A172 (cell line): ENCODE measurements at places on chromosomes 2 and 18.

- DNase-seq: no peak
Observed at GRCh38 chr2:184452907-184453306, 145.4 kb upstream of the ZNF804A start.

DNA sequence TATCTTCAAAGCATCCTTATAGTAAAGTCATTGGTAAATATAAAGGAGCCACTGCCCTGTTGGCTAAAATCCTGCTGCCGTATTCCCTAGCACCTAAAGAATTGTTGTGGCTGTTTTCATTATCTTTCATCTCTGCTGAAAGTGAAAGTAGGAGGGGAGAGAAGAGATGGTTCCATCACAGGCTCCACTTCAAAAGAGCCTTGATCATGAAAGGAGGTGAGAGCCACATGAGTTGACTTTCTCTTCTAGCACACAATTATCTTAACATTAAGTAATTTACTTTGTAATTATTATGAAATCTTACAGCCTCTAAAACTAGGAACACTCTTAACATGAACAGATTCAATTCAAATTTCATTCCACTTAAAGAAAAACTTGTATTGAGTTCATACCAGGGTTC, 1050.9 kb upstream of the LRRTM1 start:
- peak; percentile 2 for DNase-seq

GRCh38 chr2:99481941-99482340, 7.9 kb downstream of the REV1 start:
- DNase-seq: no peak

DNA sequence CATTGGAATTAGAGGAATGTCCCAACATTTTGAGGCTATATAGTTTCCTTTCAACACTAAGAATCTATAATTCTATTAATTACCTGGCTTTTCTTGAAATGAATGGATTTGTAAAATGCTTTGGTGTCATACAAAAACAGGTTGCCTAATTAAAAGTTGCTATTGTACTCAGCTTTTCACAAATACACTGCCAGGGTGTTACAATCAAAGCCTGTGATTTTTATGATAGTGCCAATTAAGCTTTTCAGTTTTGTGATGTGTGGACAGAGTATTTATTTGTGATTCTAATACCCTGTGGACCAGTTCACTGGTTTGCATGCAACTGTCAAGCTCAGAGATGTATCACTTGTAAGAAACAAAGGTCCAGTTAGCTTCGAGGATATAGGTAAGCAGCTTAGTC, 71.8 kb downstream of the NAB1 start:
- DNase-seq: no peak

DNA sequence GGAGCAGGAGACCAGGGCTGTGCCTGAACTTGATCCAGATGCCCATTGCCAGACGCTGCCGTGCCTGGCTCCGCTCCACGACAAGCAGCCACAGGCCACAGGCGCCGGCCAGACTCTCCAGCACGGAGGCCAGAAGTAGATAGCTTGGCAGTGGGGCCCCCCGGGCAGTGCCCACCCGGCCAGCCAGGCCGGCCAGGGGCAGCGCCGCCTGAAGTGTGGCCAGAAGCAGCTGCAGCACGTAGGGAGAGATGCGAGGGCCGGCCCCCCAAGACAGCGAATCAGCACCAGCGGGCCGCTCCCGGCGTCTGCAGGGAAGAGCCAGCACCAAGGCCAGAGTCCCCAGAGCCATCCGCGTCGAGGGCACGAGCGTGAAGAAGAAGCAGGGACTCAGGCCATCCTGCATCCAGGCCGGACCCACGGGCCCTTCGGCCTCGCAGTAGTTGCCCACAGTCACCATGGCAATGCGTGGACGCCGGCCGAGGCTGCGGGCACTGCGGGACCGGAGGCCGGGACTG, 484 bp downstream of the ABCB6 start:
- DNase-seq: peak; percentile 64

DNA sequence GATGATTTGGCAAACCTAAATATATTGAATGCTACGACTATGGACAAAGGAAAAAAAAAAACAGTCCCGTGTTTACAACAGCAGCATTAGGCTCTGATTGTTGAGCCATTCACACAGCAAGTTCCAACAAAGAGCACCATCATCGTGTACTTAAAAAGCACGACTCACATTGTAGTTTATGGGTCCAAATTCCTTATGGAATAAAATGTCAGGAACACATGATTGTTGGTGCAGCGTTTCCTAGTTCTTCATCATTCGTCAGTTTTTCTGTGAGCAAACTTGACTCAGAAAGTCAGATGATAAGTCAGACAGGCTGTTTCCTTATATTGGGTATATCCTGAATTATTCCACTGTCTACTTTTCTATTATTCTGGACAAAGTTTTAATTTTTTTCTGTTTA, 10.0 kb upstream of the KIDINS220 start:
- peak; percentile 36 for DNase-seq

DNA sequence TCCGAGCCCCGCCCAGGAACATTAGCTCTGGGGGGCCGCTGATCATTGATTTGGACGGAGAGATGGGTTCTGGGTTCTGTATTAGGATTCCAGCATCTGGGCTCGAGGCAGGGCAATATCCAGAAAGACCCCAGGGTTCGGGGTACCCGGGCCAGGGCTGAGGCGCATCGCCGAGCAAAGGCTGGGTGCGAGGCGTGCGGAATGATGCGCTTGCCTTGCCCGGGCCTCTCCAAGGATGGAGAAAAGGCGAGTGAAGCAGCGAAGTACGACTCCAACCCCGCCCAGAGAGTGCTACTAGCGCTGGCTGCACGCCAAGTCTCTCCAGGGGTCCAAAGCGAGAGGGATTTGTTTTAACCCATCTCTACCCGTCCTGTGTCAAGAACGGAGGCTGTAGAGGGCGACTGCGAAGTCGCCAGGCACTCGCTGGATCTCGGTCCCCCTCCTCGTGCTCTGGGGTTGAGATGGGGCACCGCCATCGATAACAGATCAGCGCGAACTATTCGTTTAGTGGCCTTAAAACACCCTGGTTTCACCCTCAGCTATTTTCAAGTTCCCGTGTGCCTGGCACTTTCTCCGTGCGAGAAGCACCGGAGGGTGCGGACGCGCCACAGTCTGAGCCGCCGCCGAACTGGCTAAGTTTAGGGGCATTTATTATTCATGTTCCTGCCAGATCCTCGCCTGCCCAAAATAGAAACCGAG, 1.9 kb downstream of the ADCYAP1 start:
- DNase-seq: no peak

DNA sequence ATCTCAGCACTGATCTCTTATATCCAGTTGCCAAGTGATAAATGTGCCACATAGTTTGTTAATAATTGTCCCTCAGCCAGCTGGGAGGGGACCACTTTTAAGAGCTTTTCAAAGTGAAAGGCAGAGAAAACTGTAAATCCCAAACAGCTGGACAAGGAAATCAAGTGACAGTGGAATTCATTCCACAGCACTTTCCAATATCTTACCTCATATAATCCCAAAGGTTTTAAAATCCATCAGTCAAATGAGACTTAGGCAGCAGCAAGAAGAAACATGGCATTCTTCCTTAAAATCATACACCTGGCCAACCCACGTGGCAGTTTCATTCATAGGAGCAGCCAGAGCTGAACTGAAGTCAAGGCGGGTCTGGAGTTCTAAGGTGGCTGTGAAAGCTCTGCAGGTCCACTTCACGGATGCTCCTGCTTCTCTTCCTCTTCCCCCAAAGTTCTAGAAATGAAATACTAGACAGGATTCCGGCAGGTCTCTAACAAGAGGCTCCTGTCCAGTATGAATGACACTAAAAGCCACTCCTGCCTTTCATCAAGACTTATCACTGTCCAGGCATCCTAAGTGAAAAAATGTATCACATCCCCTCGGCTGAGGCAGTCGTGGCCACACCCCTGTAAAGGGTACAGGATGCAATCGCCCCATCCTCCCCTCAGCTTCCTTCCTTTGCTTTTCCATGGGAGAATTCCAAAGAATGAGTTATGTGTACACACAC, 190.4 kb upstream of the STK17B start:
- no peak for DNase-seq

GRCh38 chr2:24088821-24089359, 4.3 kb upstream of the TP53I3 start:
- no peak for DNase-seq

DNA sequence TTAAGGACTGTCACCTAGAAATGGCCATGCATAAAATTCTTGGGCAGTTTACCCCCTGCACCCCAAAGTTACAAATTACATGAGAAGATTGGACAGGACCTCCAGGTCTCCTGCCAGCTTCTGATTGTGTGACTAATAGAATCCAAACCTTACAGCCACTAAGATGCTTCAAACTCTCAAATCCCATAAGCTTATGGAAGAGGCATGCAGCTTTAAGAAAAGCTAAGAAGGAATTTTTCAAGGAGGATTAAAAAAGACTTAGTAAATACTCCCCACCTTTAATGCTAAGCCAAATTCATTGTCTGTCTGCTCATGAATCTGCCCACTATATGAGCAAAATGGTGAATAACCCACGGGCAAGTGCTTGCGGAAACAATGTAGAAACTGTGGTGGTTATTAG, 86.3 kb downstream of the MAIP1 start:
- DNase-seq: no peak

DNA sequence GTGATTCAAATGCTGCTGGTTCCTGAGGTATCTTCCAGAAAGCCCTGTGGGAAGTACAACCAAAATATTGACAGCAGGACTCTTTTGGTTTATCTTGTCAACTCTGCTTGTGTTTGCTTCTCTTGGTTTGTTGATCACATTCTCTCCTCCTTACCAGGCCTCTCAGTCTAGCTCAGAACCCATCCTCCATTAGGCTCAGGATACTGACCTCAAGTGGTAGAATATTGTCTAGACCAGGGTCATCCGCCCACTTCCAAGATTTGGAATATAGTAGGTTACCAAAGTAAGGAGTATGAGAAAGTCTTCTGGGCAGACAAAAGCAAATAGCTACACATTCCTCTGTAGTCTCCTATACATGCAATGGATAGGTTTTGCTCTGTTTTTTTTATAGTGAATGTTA, 56.6 kb downstream of the XIRP2 start:
- no peak for DNase-seq

- DNase-seq: no peak
Observed at GRCh38 chr18:43514747-43515146, 237.5 kb upstream of the SYT4 start.

- no peak for DNase-seq
Observed at GRCh38 chr2:124566518-124566970, 541.5 kb downstream of the CNTNAP5 start.

GRCh38 chr2:141423124-141423523, 707.7 kb downstream of the LRP1B start:
- no peak for DNase-seq

GRCh38 chr2:232523682-232524597, 2.0 kb upstream of the CHRND start:
- no peak for DNase-seq

DNA sequence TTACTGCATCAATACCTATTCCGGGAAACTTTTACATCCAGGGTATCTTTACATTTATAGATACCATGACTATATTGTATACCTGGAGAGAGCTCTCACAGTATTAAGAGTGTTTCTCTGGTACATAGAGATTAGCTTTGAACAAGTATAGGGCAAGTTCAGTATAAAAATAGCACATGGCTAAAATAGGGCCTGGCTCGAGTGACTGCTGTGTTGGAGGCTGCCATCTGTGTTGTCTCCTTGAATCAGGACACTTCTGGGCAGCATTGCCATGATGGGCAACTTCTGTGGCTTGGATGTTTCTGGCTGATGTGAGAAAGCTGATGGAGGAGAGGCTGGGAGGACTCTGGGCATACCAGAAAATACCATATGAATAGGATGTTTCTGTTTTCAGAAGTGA, 18.7 kb downstream of the ARHGAP28 start:
- no peak for DNase-seq

DNA sequence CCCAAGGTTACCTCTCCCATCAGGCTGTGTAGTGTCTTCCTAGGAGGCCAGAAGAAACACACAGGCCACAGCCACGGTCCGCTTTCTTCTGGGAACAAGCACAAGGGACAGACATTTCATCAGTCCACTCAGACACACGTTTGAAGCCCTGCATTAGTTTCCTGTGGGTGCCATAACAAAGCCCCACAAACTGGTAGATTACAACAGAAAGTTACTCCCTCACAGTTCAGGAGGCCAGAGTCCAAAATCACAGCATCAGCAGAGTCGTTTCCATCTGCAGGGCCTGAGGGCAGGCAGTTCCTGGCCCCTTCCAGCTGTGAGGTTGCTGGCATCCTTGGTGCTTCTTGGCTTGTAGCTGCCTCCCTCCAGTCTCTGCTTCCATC, 8.8 kb upstream of the PRLH start:
- no peak for DNase-seq

DNA sequence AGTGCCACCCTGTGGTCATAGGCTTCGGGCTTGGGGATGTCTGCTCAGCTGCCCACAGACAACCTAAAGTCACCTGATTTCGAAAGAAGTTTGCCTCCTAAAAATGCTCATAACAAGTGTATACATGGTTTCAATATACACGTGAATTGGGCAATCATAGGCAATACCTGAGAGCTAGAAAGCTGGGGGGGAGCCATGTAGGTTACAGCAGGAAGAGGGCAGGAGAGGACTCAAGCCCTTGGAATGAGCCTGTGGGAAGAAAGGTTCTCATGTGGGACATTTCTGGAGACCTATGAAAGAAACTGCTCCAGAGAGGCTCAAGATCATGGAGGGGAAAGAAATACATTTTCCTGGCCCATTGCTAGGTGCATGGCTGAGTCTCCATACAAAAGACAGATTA, 109.7 kb downstream of the ACOXL start:
- no peak for DNase-seq

DNA sequence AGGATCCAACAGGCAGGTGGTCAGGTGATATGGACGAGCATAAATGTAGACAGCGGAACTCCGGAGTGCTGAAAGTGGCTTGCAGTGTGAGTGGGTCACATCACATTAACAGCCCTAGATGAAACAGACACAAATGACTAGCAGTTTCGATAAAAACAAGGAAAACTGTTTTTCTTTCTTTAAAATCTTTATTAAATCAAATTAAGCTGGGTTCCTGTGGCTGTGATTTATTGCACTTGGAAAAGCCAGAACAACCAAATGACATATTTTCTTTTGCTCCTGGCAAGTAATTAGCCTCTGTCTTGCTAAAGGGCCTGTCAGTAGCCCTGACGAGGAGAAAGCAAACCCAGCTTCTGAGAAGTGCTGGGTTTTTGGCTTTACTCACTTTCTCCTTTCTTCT, 152.9 kb upstream of the DDX18 start:
- no peak for DNase-seq

DNA sequence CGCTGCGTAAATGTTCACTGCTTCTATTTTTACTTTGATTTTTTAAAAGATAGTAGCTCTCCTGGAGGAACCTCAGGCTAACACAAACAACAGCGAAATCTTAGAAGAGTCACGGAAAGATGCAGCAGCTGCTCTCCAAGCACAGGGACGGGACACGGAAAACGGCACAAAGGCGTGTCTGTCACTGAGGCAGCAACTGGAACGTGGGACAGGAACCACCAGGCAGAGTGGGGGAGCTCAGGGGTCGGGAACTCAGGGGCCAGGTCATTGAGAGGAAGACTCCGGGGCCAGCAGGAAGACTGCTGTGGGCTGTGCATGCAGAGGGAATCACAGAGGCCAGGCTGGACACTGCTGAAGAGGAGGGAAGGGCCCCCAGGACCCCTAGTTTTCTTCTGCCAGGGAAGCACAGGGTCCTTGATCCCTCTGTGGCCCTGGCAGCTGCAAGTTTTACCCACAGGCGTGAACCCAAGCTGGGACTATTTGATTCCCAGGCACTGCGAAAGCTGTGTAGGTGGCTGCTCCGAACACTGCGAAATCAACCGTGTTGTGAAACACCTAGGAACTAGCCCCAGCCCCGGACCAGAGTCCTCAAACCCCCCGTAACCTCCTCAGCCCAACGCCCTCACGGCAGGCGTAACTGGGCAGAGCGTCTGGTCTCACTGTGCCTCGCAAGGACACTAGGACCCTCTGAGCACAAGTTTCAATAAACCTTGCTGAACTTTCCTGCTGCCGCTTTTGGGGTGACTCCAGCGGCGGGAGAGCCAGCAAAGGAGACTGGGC, 263.0 kb downstream of the EIPR1 start:
- DNase-seq: no peak
